Uterus (tissue), 4 donors: ENCODE measurements at places on chromosomes 11 and 22. TPM values are rescaled to one million over a fixed set of nuclear protein-coding genes. Genes with fewer than 3 reads are reported as not detected.

GRCh38 chr11:79236541-79236971 is 204.3 kb downstream of the TENM4 start:
- peak overlapping the region; percentile 61 for H3K27ac ChIP-seq
- H3K36me3 ChIP-seq, result no peaks in the 10 kb centered on the region
- no peaks in the 10 kb centered on the region for H3K27me3 ChIP-seq
- no peak for DNase-seq

GRCh38 chr11:95068549-95068948 is 1.8 kb downstream of the SRSF8 start:
- peak overlapping the region; percentile 98 for H3K27ac ChIP-seq
- peaks cover 12% of the 10 kb centered on the region for H3K4me1 ChIP-seq
- peak overlapping the region; percentile 84 for H3K4me3 ChIP-seq
- no peaks in the 10 kb centered on the region for H3K27me3 ChIP-seq
- no peaks in the 10 kb centered on the region for H3K36me3 ChIP-seq
- peak; percentile 72 for DNase-seq

GRCh38 chr22:43946384-43946667 is 8.9 kb upstream of the SAMM50 start:
- H3K27me3 ChIP-seq, result no peaks in the 10 kb centered on the region
- H3K36me3 ChIP-seq, result no peaks in the 10 kb centered on the region
- H3K27ac ChIP-seq, result no peak overlapping the region
- no peaks in the 10 kb centered on the region for H3K4me1 ChIP-seq
- H3K4me3 ChIP-seq, result no peak overlapping the region

- no peaks in the 10 kb centered on the region for H3K36me3 ChIP-seq
- H3K27me3 ChIP-seq, result no peaks in the 10 kb centered on the region
- H3K4me3 ChIP-seq, result no peak overlapping the region
- no peaks in the 10 kb centered on the region for H3K4me1 ChIP-seq
- H3K27ac ChIP-seq, result no peak overlapping the region
Measured at GRCh38 chr22:16968218-16968595, 39.8 kb downstream of the GAB4 start.

- no peak overlapping the region for H3K4me3 ChIP-seq
- peak overlapping the region; percentile 11 for H3K27ac ChIP-seq
- no peak for DNase-seq
- no peaks in the 10 kb centered on the region for H3K27me3 ChIP-seq
- H3K36me3 ChIP-seq, result no peaks in the 10 kb centered on the region
Measured at GRCh38 chr11:77410076-77410827, 63.6 kb downstream of the PAK1 start.

GRCh38 chr11:112579282-112579681 is 318.6 kb upstream of the PLET1 start:
- H3K4me1 ChIP-seq, result no peaks in the 10 kb centered on the region
- H3K36me3 ChIP-seq, result no peaks in the 10 kb centered on the region
- no peaks in the 10 kb centered on the region for H3K27me3 ChIP-seq
- no peak overlapping the region for H3K27ac ChIP-seq
- H3K4me3 ChIP-seq, result no peak overlapping the region

- H3K36me3 ChIP-seq, result no peaks in the 10 kb centered on the region
- DNase-seq, result no peak
- H3K4me3 ChIP-seq, result no peak overlapping the region
- peaks cover 8% of the 10 kb centered on the region for H3K4me1 ChIP-seq
- H3K27me3 ChIP-seq, result no peaks in the 10 kb centered on the region
Measured at GRCh38 chr11:62108971-62109404, 14.8 kb upstream of the INCENP start.

DNA sequence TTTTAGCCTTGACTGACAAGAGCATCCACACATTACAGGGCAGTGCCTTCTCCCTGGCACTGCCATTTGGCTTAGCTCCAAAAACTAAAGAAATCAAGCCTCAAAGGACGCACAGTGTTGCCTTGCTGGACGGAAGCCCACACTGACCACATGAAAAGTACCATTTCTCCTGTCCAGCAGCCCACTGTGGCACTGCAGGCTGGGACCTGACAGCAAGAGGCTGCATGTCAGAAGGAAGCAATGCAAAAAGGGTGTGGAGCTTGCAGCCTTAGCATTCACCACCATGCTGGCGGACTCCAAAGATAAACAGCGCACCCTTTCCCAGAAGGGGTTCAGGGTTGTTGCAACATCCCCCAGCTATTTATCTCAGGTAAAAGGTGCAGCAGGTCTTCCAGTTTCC is 109.3 kb upstream of the BMAL1 start:
- H3K27ac ChIP-seq, result no peak overlapping the region
- H3K4me3 ChIP-seq, result no peak overlapping the region
- no peaks in the 10 kb centered on the region for H3K36me3 ChIP-seq
- no peaks in the 10 kb centered on the region for H3K4me1 ChIP-seq
- DNase-seq, result no peak

DNA sequence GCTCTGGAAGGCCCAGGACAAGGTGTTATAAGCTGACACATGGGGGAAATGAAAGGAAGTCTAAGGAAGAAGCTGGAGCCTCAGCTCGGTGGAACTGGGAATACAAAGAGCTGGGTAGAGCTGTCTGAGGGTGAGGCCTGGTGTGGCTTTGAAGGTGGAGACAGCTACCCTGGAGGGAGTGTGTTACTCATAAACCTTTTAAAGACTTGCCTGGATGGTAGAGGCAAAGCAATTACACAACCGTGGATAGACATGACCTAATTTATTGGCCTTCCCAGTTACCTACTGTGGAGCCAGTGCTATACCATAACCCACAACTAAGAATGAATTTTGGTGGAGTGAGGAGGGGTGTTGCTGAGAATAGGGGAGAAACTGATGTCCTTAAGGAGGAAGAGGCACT is 22.6 kb downstream of the EXPH5 start:
- H3K27me3 ChIP-seq, result no peaks in the 10 kb centered on the region
- no peaks in the 10 kb centered on the region for H3K4me1 ChIP-seq
- no peak overlapping the region for H3K4me3 ChIP-seq
- no peak for DNase-seq
- no peak overlapping the region for H3K27ac ChIP-seq

DNA sequence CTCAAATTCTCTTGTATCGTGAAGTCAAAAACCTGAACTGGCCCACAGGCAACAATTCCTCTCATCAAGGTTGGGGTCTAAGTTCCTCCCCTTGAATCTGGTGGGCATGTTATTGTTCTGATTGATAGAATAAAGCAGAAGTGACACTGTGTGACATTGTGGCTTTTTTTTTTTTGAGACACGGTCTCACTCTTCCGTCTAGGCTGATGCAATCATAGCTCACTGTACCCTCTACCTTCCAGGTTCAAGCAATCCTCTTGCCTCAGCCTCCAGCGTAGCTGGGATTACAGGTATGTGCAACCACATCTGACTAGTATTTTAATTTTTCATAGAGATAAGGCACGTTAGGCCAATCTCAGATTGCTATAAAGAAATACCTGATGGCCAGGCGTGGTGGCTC is 8.9 kb upstream of the PELI3 start:
- no peak overlapping the region for H3K4me3 ChIP-seq
- no peak overlapping the region for H3K27ac ChIP-seq
- H3K36me3 ChIP-seq, result no peaks in the 10 kb centered on the region
- DNase-seq, result no peak
- no peaks in the 10 kb centered on the region for H3K4me1 ChIP-seq

- no peaks in the 10 kb centered on the region for H3K36me3 ChIP-seq
- no peak overlapping the region for H3K27ac ChIP-seq
- DNase-seq, result no peak
- no peaks in the 10 kb centered on the region for H3K27me3 ChIP-seq
- H3K4me1 ChIP-seq, result no peaks in the 10 kb centered on the region
- H3K4me3 ChIP-seq, result no peak overlapping the region
Measured at GRCh38 chr22:37243402-37244113, 511 bp downstream of the RAC2 start.

GRCh38 chr22:37326726-37327125 is 44.4 kb downstream of the CYTH4 start:
- H3K36me3 ChIP-seq, result no peaks in the 10 kb centered on the region
- no peak overlapping the region for H3K27ac ChIP-seq
- no peaks in the 10 kb centered on the region for H3K4me1 ChIP-seq
- H3K4me3 ChIP-seq, result no peak overlapping the region
- H3K27me3 ChIP-seq, result peaks cover 24% of the 10 kb centered on the region
- no peak for DNase-seq

The MYBPC3 gene
- 0.09 TPM for total RNA-seq

The KCNJ1 gene
- not detected for total RNA-seq

The ANKRD49 gene
- 27.9 TPM for total RNA-seq

The SCGB2A2 gene
- not detected for total RNA-seq
